ENCODE measurements at places on chromosomes 6 and 20.

DNA sequence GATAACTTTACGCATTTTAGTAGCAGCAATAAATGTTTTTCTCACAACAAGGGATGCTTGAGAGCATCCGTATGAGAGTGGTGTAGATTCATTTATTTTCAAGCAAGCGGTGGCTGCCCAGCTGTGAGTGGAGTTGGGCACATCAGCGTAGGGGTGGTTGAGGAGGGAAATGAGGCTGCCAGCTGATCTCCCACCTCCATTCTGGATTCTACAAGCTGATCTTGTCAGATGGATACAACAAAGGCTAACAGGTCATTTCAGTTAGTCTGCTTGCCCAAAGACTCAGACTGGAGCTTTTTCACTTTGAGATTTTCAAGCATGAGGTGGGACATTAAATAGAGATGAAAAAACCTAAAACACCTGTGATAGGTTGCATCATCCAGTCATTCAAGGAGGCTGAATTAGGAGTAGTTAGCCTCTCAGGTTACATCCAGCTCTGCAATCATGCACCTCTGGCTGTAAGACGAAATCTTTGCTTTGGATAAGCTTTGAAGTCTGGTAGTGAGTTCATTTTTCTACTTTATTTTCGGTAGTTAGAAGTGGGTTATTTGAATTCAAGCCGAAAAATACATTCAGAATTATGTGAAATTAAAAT lies 1.9 kb upstream of the BACH2 start:
- DNase-seq: no peak

DNA sequence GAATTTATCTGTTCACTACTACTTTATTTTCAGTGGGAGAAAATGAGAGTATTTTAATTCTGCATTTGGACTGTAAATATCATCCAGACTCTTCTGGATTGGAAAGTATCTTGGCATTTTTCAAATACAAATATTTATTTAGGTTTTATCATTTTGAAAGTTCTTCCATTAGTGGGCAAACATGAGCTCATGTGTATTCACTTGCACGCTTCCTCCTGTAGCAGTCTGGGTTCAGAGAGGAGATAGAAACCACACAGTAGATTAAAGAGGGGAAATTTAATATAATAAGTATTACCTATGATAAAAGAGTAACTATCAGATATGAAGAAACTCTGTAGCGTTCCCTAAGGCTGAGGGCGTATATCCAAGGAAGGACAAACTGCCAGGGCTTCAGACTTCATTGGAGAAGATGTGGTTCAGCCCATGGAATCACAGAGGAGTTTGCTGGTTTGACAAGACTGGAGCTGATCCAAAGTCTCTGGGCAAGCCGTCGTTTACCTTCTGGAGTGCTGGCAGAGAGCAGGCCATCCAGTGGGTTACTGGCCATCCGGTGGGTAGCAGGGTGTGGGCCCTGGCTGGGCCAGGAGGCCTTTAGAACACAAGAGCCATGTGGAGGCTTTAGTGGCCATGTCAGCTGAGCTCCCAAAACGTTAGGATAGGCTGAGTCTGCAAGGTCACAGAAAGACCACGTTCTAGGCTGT lies 44.3 kb downstream of the KCNS1 start:
- no peak for DNase-seq

- DNase-seq: no peak
These were observed 144.9 kb downstream of the SH3BGRL2 start for GRCh38 chr6:79776076-79776475.

DNA sequence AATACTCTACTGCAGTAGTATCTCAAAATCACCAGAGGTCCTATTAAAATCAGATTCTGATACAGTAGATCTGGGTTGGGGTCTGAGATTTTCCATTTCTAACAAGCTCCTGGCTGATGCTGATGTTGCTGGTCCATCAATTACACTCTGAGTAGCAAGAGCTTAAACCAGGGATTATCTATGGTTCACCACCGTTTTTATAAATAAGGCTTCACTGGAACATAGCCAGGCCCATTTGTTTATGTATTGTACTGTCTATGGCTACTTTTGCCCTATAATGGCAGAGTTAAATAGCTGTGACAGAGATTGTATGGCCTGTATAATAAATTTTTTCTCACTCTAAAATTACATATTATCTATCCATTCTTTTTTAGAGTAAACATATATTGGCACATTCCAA lies 53.0 kb downstream of the NUDT3 start:
- DNase-seq: no peak

DNA sequence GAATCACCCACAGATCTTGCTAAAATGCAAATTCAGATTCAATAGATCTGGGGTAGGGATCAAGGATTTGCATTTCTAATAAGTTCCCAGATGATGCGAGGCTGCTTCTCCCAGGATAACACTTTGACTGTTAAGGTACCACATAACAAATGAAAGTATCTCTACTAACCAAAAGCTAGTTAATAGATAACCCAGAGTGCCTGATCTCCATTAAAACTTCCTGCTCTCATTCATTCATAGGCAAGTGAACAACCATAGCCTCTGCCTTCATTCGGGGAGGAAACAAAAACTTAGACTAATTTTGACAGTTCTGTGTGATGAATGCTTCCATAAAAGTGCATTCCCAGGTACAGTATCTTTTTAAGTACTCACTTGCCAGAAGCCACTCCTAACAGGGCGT lies 265.6 kb upstream of the BTBD3 start:
- no peak for DNase-seq

DNA sequence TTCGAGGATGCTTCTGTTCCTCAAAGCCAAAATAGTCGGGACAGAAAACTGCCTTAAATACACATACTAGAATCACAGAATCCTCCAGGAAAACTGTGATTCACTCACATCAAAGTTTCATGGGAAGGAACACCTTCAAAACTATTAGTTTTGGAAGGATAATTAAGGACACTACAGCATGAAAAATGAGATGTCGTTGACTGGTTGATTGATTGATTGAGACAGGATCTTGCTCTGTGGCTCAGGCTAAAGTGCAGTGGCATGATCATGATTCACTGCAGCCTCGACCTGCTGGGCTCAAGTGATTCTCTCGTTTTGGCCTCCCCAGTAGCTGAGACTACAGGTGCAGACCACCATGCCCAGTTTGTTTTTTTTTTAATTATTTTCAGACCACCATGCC lies 25.7 kb upstream of the MAP3K4 start:
- no peak for DNase-seq

DNA sequence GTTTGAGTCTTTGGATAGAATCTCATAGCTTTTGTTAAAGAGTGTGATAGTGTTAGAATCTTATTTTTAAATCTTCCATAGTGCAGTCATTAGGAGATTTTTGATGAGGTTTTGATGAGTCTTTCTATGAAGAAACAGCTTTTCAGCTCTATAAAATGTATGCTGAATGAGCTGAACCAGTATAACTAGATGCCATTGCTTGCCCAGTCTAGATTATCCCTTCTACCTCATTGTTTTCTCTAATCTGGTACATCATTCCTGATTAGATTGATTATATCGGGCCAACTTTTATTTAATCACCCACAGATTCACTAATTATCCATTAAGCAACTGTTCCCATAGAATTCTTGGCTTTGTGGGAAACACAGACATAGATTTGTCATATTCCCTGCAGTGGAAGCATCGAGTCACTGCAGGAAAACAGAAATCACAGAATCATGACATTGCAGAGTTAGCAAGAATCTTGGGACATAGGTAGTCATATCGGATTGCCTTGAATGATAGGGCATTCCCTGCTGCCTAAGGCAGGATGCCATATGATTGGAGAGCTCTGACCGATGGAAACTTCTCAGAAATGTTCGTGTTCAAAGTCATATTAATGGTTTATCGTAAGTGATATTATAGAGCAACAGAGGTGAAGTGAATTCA lies 882.7 kb upstream of the FLRT3 start:
- DNase-seq: no peak

GRCh38 chr20:53081916-53082863 lies 110.0 kb downstream of the TSHZ2 start:
- DNase-seq: no peak

DNA sequence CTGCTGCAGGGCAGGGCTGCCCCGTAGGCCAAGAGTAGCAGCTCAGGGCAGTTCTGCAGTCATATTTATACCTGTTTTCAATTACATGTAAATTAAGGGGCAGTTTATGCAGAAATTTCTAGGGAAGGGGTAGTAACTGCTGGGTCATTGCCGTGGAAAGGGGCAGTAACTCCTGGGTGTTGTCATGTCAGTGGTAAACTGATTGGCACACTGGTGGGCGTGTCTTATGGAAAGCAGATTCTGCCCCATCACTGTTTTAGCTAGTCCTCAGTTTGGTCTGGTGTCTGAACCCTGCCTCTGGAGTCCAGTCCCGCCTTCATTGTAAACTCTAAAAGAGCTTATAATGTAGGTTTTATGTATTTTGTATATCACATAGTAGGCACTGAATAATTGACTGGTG lies 22.1 kb downstream of the MAP3K4 start:
- DNase-seq: no peak
